ENCODE measurements at places on chromosomes 12 and 14.

GRCh38 chr12:39003541-39004155 lies 98.3 kb upstream of the CPNE8 start:
- DNase-seq, result no peak

DNA sequence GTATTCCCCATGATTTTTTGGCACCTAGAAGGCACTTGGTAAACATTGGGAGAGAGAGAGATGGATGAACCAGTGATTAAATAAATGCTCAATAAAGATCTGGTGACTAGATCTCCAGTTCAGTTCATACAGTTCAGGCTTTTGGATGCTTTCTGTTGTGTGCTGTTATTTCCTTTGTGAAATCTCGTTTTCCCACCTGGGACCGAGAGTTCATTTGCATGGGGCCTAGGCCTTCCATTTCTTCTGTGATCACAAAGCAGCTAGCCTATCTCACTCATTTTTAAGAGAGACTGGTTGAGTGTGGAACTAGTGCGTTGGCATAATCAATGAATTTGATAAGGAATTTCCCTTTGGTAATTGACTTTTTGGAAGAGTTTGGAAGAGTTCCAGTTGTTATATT lies 104.0 kb downstream of the VRK1 start:
- DNase-seq, result no peak

DNA sequence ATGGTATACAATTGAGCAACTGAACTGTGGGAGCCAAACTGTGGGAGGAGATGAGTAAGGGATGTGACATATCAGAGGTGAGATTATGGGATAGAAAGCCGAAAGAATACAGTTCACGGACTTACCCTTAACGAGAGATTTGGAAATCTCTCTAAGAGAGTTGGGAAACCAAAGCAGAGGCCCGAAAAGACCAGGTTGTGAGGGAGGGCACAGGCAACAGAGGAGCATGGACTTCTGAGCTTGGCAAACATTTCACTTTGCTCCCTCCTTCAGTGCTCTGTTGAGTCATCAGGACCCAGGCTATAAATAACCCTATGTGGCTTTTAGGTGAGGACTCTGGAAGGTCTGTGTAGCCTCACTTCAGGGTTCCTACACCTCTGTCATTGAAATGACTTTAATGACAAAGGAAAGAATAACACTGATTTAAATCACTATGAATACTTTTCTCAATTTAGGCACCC lies 120.6 kb downstream of the TGFB3 start:
- DNase-seq, result no peak

- DNase-seq, result no peak
Measured at GRCh38 chr12:129394177-129394825, 509.5 kb downstream of the TMEM132D start.

DNA sequence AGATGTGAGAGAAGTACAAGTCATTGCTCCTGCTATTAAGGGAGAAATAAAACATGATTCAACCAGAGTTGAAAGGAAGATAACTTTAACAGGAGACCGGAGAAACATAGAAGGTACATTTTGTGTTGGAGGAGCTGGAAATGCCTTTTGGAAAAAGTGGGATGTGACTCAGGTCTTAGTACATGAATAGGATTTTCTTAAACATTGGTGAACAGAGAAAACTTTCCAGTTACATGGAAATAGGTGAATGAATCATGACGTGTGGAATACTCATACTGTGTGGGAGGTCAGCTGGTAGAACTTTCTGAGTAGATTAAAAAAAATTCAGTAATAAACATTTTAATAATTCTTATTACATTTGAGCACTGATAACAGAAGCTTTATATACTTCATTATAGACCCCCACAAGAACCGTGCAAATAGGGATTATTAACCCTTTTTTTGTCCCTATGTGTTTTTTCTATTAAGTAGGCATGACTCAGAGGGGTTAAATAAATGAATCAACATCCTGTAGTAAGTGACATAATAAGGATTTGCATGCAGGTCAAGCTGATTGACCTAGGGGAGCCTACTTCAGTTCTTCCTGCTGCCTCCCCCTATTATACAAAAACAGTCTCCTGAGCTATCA lies 710.5 kb downstream of the NOVA1 start:
- no peak for DNase-seq

- peak; percentile 72 for DNase-seq
Measured at GRCh38 chr12:120466560-120467315, 2.8 kb downstream of the SRSF9 start.

DNA sequence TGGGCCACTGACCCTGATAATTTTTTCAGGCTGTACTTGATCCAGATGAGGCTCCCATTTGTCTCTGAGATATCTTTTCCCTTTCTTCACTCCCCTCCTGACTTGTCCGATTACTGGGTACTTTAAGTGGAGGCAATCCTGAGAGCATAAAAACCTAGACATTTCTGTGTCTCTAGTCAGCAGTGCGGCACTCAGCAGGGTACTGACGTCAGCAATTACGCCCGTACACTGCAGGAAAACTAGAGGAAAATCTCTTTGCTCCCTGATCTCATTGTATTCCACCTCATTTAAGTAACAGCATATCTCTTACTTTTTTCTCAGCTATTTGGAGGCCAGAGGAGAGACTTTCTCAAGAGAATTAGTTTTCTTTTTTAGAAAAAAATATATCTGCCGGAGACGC lies 315.5 kb upstream of the OR4E1 start:
- DNase-seq, result no peak

GRCh38 chr14:102071283-102071998 lies 15.4 kb downstream of the HSP90AA1 start:
- no peak for DNase-seq

DNA sequence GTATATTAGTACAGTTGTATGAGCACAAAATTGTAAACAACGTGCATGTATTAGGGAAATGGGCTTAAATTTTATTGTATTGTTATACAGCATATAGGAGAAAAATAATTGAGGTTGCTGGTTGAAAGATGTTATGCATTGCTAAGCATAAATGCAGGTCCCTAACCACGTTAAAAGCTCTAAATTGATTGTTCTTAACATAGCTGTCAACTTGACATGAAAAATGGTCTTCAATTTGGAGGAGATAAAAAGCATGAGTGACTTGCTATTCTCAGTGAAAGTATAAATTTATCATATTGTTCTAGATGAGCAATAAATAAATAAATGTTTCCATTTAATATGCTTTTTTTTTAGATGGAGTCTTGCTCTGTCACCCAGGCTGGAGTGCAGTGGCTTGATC lies 506.6 kb upstream of the ATXN7L3B start:
- DNase-seq, result no peak

All from activated CD8-positive, alpha-beta memory T cell treated with anti-CD3 and anti-CD28 coated beads for 24 hours (primary cell).